ENCODE measurements at places on chromosomes 16 and 17.
A peak's percentile ranks its signal among the peaks of the same experiment; 100 is the strongest.

DNA sequence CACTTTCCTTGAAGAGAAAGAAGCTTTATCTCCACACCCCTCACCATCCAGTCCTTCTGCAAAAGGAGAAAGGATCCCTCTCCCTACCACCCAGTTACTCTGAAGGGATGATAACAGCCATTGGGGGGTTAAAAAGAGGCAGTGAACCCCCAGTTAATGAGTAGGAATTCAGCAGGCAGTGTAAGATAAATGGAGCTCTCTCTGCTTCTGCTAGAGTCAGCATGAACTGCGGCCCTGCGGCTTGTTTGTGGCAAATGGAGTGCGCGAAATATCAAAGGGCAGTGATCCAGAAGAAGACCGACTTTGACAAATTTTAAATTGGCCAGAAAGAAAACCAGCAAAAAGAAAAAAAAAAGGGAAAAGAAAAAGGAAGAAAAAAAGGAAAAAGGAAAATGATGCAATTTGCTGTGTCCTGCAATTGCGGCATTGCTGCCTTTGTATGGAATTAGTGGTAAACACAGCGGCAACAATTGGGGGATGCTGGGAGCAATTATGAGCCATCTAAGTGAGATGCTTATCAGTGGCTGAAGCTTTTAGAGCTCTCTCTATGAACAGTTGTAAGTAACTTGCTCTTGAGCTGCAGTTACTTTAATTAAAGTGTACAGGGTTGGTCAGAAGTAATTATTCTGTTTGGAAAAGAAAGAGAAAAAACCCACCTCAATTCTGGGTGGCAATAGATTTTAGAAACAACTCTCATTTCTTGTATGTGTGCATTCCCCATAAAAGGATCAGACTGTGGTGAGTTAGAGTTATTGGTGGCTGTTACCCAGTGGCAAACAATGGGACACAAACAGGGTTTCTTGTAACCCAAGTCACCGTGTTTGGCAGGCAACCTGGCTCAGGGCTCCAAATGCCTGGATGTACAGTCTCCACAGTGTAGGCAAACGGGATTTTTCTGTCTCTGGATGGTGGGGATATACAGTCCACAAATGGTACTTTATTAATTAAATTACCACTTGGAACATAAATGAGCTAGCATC, 161.3 kb downstream of the AATF start:
- DNase-seq, result peak; percentile 63

DNA sequence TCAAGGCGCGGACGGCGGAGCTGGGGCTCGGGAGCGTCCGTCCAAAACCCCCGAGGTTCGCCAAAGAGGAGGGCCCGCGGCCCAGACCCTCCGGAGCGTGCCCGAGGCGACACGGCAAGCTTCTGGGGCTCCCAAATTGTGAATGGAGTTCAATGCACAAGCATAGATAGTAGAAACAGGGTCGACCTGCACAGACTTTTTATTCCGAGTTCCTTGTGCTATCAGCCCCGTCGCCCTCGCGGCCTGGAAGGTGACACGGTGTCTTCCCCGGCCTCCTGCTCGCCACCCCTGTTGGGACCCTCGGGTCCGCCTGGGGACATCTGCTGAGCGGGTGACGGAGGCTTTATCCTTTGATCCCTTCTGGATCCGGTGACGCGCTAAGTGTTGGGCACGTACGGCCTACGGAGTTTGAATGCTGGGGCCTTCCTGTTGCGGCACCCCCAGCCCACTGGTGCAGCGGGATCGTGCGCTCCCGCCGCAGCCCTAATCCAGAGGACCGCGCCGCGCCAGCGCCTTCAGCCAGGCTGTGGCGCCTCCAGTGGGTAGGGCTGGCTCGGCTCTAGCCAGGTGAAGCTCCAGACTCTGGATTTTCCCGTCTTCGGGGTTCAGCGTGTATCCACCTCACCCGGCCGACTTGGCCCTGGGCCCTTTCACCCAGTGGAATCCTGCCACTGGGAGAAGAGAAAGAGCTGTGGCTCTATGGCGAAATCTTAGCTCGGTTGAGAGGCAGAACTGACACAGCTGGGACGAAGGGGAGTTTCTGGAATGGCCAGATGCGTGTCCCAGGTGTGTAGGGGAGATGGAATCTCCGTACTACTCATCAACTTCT, 17.0 kb upstream of the NTN1 start:
- DNase-seq, result no peak

- DNase-seq, result no peak
These were observed 473.1 kb downstream of the GRIN2A start for GRCh38 chr16:9708972-9709620.

DNA sequence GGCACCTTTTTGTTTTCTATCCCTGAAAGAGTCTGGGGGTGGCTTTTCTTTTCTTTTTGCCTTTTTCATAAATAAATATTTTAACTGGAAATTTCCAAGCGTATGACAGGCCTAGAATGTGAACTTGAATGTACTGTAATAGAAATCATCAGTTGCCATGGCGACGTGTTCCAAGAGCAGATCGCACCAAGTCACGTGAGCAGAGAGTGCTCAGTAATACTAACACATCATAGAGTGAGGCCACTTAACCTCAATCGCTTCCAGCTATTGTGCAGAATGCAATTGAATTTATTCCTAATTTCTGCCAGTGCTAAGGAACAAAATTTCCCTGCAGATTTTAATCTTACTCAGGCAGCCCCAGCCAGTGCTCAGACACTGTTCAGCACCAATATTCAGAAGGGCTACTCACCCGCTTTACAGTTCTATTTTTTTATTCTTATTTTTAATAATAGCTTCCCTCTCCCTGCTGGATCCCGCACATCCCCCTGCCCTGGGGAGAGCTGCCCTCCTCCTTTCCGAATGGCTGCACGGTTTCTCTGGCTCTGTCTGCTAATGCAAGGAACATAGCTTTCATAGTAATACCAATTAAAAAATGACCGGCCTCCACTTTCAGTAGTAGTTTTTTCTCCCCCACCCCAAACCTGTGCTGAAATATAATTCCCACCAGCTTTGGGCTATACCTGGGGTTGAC, 26.2 kb upstream of the PMFBP1 start:
- DNase-seq, result peak; percentile 33

GRCh38 chr17:77681861-77682260, 276.6 kb upstream of the TNRC6C start:
- no peak for DNase-seq

DNA sequence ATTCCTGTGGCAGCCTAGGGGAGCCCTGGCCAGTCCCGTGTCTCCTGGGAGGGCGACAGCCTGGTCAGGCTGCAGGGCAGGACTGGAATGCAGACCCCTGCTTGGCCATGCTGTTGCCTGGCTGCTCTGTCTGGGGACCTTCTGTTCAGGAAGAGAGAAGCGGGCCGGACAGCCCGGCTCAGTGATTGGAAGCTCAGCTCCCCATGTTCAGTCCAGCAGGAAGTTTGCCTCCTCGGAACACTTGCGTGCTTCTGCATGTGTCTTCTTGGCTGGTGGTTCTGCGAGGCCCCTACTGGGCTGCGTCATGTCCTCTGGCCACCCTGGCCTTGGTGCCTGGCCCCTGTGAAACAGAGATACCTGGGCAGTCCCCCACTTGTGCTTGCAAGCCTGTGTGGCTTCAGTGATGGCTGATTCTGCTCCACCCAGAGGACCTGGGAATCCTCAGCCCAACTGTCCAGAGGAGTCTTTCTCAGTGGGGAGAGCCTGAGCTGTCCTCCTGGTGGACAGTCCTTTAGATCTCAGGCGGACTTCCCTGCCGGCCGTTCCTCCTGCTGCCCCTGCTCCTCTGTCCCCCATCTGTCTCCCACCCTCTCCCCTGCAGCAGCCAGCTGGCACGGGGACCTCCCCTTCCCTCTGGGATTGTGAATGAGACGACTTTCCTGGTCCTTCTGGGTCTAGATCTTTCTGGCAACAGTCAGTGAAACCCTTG, 279.5 kb downstream of the SEC14L1 start:
- no peak for DNase-seq

DNA sequence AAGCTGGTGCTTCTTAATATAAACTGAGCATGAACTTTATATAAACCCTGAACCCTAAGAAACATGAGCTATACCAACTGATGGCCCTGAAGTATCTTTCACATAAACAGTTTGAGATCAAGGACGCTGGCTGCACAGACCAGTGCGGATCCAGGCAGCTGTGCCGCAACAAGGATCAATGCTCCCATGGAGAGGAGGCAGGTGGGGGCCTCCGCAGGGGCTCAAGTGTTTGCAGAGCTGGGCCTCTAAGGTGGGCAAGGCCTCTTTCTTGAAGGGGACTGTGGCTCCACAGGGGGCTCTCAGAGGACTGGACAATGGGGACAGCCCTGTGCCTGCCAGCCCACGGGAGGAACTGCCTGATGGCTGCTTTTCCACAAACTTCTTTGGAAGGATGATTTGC, 46.0 kb downstream of the NDEL1 start:
- no peak for DNase-seq

DNA sequence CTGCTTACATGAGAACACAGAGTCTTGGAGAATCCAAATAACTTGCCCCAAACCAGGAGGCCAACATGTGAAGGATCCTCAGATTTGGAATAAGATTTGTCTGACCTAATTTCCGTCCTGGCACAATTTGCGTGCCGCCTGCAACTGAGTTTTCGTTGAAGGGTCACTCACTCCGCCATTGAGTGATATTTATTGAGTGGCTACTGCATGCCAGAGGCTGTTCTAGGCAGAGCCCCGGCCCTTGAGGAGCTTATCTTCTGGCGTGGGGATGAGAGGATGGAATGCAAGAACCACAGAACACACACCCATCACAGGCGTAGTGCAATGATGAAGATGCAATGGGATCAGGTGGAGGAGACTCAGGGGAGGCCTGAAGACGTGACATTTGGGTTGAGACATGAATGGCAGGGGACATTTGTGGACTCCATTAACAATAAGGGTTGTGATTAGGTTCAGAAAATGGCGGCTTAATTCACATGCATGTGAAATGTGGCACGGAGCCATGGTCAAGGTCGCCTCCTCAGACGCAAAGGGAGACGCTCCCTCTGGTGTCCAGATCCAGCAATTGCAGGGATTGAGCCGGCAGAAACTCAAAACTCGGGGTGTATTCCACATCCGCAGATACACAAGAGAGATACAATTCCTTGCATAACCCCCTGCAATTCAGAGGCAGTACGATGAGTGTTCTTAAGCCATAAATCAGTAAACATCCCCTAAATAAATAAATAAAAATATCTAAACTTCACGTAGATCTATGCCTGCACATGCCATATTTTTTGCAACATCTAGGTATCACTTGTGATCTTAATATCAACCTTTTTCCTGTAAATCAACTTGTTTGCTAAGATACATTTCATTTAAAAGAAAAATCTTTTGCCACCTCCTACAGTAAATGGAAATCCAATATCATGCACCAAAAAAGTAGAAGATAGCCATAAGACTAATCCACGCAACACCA, 57.9 kb upstream of the CACNG4 start:
- DNase-seq, result peak; percentile 86

DNA sequence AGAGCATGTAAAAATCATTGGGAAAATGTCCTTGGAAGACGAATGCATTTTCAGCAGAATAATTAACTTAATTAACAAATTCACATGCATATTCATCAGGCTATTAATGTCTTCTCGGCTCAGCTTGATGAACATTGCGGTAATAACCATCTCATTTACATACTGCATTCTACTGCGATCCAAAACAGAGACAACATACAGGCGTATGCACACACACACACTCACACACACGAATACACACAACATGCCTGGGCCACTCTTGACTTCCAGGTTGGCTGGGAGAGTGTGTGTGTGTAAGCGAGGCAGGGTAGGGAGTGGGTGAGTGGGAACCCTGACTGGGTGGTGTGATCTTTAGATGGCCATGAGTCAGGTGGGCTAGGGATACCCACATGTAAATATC, 44.7 kb downstream of the NEUROD2 start:
- DNase-seq, result no peak

- DNase-seq, result no peak
These were observed 1.1 kb upstream of the LSM12 start for GRCh38 chr17:44067545-44067940.

DNA sequence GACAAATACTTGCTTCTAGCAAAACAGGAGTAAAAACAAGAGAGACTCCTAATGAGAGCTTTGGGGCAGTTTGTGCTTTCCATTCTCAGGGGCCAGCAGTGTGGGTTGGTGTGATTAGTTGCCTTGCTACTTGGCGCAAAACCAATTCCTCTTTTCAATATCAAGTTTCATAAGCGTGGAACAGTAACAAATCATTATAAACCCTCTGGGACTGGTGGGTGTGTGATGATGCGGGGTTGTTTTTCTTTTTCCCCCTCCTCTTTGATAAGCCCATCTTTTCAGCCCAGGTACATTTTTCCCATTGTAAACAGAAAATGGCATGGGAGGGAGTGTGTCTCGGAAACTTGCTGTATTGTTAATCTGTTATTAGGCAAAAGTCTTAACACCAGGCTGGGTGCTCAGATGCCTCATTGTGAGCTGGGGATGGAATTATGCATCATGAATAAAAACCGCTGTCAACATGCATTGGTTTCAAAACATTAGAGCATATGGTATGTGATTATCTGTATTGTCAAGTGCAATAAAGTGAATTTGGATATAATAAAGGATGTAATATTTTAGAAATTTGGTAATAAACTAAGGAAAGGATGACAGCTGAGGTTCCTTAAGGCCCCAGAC, 166.4 kb downstream of the CCDC182 start:
- DNase-seq, result peak; percentile 78

DNA sequence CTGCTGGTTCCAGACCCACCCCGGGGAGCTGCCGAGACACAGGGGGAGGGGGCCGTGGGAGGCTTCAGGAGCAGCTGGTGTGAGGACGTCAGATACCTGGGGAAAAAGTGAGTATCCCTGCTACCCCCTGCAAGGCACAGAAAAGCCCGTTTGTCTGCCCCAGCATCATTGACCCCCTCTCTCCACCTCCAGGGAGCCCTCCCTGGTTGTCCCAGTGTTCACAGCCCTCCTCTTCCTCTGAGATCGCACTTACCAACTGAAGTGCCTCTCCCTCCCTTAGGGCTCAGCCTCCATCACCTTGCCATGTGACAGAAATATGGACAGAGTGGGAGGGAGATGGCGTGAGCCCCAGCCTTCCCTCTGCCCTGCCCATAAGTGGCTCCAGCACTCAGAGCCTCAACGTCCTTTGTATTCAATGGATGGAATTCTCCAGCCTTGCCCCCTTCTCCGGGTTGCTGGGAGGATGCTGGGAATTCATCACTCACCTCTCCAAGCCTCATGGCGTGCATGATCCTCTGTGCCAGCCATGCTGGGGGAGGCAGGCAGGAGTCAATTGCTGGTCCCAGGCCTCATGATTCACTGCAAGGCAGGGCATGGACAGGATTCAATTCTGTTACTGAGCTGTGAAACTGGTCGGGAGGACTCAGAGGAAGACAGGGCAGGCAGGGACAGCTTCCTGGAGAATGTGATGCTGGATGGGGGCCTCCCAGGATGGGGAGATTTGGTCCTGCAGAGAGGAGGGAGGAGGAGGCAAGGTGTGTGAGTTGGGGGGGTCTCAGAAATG, 14.6 kb downstream of the SPNS3 start:
- DNase-seq, result no peak

DNA sequence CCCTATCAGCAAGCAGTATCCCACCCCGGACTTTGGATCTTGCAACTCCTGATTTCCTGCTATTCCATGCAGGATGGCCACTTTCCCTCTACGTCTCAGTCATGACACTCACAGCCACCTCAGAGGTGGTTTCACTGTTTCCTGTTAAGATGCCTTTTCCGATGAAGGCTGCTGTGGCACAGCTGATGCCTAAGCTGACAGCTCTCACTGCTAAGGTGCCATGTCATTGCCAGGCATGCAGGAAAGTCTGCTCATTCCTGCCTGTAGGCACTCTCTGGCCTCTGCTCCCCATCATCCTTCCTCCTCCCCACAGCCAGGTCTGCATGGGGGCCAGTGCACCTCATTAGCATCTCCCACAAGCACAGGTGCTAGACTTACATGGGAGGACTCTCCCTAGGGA, 173.0 kb downstream of the CBLN1 start:
- no peak for DNase-seq

- DNase-seq, result no peak
These were observed 116.5 kb downstream of the BANP start for GRCh38 chr16:88067530-88068411.
